B cell (primary cell): ENCODE measurements at places on chromosomes 6 and 20. TPM values are rescaled to one million over a fixed set of nuclear protein-coding genes. Genes with fewer than 3 reads are reported as not detected.

KCNK17 gene
- total RNA-seq, result not detected in 2 replicates

MYL9 gene
- total RNA-seq, result 3.5 and 3.8 TPM in 2 replicates

PRPH2 gene
- total RNA-seq, result 0.10 and 0.15 TPM in 2 replicates

GRCh38 chr6:56488281-56488680 lies 154.4 kb downstream of the DST start:
- no peaks in the 10 kb centered on the region for H3K27me3 ChIP-seq
- no peak overlapping the region for H3K4me3 ChIP-seq
- no peaks in the 10 kb centered on the region for H3K4me1 ChIP-seq
- no peak for DNase-seq
- no peaks in the 10 kb centered on the region for H3K36me3 ChIP-seq

GRCh38 chr6:136463743-136464142 lies 86.5 kb downstream of the MAP7 start:
- no peak overlapping the region for H3K4me3 ChIP-seq
- H3K36me3 ChIP-seq, result no peaks in the 10 kb centered on the region
- no peaks in the 10 kb centered on the region for H3K4me1 ChIP-seq
- no peak overlapping the region for H3K27ac ChIP-seq
- no peak for DNase-seq
- H3K27me3 ChIP-seq, result no peaks in the 10 kb centered on the region
